ENCODE measurements at places on chromosomes 1 and 21.

GRCh38 chr1:1344655-1345361, 4.4 kb downstream of the DVL1 start:
- no peak for DNase-seq

DNA sequence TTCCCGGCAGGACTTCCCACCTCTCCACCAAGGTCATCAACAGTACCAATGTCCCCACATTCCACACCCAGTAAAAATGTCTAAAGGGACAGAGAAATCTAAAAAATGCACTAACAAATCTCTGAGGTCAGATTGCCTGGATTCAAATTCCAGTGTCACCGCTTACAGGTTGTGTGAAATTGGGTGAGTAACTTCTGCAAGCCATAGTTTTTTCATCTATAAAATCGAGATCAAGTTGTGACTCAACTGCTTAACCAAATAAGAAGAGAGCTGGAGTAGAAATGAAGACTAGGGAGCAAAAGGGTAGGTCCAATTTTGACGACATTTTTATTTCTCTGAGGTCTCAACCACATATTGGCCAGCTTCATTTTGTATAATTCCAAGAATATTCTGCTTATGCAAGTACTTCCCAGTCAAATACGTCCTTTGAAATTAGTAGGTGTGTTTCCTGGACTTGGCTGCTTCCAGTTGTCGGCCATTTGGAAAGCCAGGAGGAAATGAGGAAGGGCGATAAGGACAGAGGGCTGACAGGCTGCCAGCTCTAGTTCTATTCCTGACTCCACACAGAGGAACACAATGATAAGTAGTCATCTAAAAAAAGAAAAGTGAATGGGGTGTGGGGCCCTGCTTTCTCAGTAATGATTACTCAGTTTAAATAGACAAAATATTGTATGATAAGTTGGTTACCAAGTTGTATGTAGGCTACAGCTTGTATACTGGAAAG, 57.7 kb upstream of the ZC3H11B start:
- no peak for DNase-seq

GRCh38 chr1:53992085-53992874, 25.7 kb downstream of the LDLRAD1 start:
- no peak for DNase-seq

GRCh38 chr21:28633839-28634555, 358.7 kb downstream of the LTN1 start:
- DNase-seq = no peak

DNA sequence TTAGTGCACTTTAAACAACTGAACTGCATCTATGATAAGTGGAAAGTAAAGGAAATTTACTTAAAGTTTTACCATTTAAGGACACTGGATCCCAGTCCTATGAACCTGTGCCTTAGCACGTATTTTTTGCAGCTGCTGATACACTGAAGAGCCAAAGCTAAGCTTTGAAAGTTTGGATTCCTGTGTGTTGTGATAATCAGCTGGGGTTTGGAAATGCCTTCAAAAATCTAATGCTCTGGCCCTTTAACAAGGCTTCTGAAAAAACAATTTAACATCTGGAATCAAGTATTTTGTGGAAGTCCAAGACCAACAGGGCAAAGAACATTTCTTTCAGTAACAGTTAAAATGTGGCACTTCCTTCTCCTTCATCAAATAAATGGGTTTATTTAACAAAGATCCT, 51.8 kb downstream of the DDAH1 start:
- no peak for DNase-seq

GRCh38 chr1:245260883-245261282, 106.1 kb downstream of the KIF26B start:
- DNase-seq = no peak

GRCh38 chr1:172393354-172393753, 27.1 kb upstream of the C1orf105 start:
- DNase-seq = no peak

- DNase-seq = peak; percentile 97
Measured at GRCh38 chr21:33924079-33924765, 8.6 kb upstream of the ATP5PO start.

DNA sequence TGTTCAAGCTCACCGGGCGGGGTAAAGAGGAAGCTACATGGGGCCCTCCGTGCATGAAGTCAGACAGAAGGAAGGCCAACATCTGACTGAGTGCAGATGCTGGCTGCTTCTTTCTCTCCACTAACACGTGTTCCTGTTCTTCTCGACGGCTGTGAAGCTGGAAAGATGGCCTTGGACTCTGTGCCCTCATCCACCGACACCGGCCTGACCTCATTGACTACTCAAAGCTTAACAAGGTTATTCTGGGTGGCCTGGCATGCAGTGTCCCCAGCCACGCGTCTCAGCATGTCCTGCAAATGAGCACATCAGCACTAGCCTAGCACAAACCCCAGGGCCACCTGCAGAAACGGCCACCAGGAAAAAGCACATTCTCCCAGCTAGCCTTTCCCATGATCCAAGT, 41.2 kb downstream of the ACTN2 start:
- no peak for DNase-seq

- DNase-seq = no peak
Measured at GRCh38 chr1:1399872-1400575, 889 bp upstream of the CCNL2 start.

DNA sequence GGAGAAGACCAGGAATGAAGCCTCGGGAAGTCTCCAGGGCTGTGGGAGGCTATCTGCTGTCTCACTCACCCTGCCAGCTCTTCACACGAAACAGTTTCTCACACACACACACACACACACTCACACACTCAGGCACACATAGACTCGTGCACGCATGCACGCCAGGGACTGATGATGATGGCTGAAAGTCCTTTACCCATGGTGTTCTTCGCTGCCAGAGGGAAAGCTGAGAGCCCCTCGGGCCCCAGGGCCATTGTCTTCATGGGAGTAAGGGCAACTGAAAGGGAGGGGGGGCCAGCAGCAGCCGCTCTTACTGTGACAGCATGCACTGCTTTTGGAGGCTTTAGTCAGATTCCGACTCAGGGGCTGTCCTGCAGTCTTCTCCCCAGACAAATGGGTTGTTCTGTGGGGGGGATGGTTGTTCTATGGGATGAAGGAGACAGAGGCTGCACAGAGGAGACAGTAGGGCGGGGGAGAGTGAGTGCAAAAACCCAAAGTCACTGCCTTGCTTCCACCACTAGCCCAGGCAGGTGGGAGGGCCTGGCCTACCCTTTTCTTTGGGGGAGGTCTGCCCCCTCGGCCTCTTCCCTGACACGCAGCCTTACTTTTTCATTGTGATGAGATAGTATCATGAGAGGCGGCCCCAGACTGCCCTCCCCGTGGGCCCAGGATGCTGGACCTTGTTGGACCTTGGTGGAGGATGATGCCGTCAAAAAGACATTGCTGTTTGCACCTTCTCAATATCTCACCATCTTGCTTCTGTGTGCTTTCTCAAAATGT, 29.0 kb downstream of the STUM start:
- no peak for DNase-seq

Data from activated CD4-positive, alpha-beta T cell treated with anti-CD3 and anti-CD28 coated beads, Interleukin-2, amount 10 ng/mL, durations not matched to agents 24 days and 14 days (primary cell).